Uterus (tissue), 4 donors: ENCODE measurements at places on chromosomes 11 and 22. TPM values are rescaled to one million over a fixed set of nuclear protein-coding genes. Genes with fewer than 3 reads are reported as not detected.
A peak's percentile ranks its signal among the peaks of the same experiment; 100 is the strongest.

Gene CCDC89
- total RNA-seq, result not detected

Gene TRIM48
- total RNA-seq, result not detected

Gene USH1C
- 0.46 TPM for total RNA-seq

Gene SOX6
- 8.5 TPM for total RNA-seq

Gene KCNQ1
- total RNA-seq, result 3.8 TPM

Gene OTOG
- total RNA-seq, result not detected

Gene TIMP3
- total RNA-seq, result 702 TPM

Gene AIFM3
- not detected for total RNA-seq

Gene SLC5A1
- total RNA-seq, result 0.14 TPM

Gene BEST1
- 11.1 TPM for total RNA-seq

Gene MGAT3
- not detected for total RNA-seq

Gene OR5P2
- total RNA-seq, result not detected

Gene SLC22A9
- not detected for total RNA-seq

Gene XKR3
- total RNA-seq, result not detected

Gene INPP5J
- total RNA-seq, result 0.59 TPM

DNA sequence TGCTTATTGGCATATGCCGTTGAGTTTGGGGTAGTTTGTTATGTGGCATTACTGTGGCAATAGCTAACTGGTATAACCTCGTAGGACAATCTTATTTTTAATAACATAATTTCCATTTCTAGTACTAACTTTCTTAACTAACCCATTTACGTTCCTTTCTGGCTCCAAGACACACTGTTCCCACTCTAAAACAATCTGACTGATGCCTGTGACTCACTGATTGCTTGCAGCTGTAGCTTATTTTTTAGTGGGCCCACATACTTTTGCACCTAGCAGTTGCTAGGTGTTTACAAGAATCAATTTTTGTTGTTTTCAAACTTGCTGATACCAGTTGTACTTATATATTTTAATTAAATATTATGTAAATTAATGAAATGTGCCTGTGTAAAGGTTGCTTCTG lies 52.2 kb downstream of the FAT3 start:
- no peak for DNase-seq

GRCh38 chr11:75954039-75954438 lies 139.0 kb downstream of the UVRAG start:
- DNase-seq, result no peak

DNA sequence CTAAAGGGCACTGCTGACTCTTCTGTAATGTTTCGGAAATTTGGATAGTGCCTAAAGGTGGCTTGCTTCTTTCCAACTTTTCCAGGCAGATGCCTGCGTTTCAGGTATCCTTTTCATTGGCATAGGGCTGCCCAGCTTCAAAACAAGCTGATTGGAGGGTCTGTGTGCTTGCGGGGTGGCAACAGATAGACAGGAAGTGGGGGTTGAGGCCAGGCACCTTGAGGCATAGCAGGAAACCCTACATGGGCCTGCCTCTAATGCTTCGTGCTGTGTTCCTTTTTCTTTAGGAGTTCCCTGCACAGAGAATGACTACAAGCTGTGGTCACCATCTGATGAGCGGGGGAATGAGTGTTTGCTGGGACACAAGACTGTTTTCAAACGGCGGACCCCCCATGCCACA lies 92.2 kb upstream of the SORL1-AS1 start:
- no peak for DNase-seq

DNA sequence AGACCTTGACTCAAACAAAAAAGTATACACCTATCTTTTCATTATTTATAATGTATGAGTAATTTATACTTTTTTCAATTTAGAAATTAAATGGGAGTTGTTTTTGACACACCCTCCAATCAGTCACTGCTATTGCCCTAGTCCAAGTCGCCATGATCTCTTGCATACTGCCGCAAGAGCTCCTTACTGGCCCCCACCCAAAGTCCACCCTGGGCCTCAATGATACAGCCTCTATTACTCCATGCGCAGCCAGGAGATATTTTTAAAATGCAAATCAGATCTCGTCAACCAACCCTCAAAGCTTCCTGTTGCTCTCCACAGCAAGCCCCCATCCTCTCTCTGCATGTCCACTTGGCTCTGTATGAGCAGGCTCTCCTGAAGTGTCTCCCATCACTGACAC lies 12.8 kb upstream of the LMO1 start:
- no peak for DNase-seq

GRCh38 chr22:29478326-29479276 lies 1.4 kb upstream of the NEFH start:
- DNase-seq, result no peak

GRCh38 chr11:66882561-66883015 lies 25.7 kb downstream of the LRFN4 start:
- no peak for DNase-seq

- DNase-seq, result no peak
Observed at GRCh38 chr22:17319546-17319945, 49.7 kb upstream of the CECR2 start.

GRCh38 chr11:56843816-56844215 lies 95.3 kb upstream of the OR9G4 start:
- DNase-seq, result no peak

DNA sequence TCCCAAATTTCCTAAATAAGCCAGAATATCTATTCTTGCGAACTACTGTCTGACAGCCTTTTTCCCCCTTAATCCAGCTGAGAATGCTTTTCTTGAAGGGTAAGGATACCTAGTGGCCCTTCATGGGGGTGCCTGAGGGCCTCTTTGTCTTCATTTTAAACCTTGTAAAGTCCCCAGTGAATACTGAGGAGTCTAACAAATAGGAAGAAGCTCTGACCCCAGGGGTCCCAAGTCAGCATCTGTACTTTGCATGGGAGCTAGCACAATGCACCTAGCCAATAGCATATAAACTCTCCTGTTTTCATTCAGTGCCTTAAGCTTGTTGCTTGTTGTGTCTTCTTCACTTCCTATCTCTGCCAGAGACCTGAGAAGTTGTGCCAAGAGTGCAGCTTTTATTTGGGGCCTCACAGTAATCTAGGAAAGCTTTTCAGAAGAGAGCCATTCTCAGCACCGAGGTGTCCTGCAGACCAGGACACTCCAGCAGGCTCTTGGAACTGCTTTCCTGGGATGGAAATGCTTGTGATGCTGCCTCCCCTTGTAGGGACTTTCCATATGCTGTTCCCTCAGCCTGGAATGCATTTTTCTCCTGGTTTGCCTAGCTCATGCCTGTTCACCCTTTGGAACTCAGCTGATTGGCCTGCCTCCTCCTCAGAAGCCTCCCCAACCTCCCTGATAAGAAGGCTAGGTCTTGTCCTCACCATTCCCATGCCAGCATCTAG lies 37.2 kb downstream of the BMAL1 start:
- no peak for DNase-seq

GRCh38 chr11:78961937-78962701 lies 387.5 kb upstream of the NARS2 start:
- DNase-seq, result peak; percentile 28

DNA sequence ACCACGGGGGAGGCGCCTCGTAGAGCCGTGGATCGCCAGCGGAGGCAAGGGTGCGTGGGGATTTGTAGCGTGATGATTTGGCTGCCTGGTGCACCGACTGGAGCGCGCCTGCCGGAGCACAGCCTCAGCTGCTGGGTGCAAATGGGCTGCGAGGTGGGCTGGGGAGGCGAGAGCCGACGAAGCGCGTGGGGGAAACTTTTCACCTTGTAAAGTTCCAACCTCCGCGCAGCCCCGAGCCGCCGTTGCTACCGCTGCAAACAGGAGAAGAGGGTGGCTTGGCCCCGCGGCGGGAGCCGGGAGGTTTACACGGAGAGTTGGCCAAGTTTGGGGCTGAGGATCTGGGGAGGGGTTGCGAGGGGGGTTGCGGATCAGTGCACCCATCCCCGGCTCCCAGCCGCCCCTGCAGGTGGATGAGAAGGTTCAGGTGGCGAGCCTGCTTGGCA lies 528 bp downstream of the FAT3 start:
- DNase-seq, result no peak

DNA sequence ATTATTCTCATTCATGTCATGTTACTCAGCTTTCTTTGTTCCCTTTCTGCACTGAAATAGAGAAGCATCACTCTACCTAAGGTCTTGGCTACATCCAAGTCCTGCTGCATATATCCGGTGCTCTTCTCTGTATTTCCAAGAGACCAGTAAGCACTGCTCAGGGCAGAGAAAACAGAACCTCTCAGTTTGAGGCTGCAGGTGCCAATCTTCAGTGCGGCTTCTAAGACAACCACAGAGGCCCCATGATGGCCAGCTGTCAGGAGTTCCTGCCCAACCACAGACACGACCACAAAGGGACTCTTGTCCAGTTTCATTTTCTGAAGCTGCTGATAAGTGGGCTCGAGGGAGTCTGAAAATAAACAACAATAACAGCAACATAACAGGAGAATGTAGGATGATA lies 378.4 kb upstream of the PITPNB start:
- DNase-seq, result no peak

DNA sequence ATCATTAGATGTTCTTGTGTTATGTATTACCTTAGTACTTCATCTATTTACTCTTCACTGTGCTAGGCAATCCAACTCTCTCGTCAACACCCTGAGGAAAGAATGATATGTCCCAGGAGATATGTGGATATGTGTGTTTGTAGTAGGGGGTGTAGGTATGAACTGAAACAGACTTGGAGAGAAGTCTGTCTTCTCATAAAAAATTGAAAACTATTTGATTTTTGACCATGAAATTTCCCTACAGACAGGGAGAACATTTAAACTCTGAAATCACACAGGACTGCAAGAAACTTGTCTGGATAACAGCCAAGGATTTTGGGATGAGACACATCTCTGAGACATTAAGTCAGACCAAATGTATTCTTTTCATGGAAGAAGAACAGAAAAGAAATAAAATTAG lies 967.0 kb upstream of the FAT3 start:
- no peak for DNase-seq

DNA sequence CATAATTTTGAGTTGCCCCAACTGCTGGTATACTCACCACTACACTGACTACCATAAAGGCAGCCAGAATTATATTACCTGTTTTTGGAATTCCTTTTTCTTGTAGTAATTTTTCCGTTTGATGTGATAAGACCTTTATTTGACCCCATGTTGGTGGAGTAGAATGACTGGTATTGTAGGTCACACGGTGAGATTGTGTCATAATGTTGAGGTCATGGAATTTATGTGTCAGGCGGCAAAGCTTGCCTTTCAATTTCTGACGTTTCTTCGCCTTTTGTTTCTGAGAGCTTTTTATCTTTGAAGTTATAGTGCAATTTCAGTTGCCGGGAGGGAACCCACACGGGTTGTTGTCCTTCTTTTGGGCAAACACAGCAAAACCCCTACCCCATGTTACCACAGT lies 13.0 kb downstream of the OR52K1 start:
- DNase-seq, result no peak

- DNase-seq, result no peak
Observed at GRCh38 chr11:32400196-32400595, 35.1 kb downstream of the WT1 start.

- no peak for DNase-seq
Observed at GRCh38 chr11:83024270-83024854, 47.3 kb downstream of the RAB30 start.

- DNase-seq, result peak; percentile 67
Observed at GRCh38 chr11:46120346-46121300, 631 bp downstream of the PHF21A start.

- no peak for DNase-seq
Observed at GRCh38 chr11:118948000-118948399, 8.1 kb upstream of the UPK2 start.

DNA sequence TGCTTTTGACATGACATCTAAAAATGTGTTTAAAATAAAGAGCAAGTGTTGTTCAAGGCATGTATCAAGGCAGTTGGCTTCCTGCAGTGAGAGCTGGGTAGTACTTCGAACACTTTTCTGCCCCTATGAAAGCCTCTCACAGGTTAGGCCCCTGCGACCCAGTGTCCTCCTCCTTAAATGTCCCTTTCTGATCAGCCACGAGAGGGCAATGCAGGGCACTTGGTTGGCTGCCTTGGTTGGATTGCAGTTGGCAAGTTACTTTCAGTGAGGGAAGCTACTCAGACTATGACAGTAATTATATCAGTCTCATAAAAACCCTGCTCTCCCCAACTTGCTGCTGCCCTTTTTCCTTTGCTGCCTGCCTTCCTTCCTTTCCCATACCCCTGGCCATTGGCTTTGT lies 743.8 kb downstream of the NTM start:
- DNase-seq, result no peak

DNA sequence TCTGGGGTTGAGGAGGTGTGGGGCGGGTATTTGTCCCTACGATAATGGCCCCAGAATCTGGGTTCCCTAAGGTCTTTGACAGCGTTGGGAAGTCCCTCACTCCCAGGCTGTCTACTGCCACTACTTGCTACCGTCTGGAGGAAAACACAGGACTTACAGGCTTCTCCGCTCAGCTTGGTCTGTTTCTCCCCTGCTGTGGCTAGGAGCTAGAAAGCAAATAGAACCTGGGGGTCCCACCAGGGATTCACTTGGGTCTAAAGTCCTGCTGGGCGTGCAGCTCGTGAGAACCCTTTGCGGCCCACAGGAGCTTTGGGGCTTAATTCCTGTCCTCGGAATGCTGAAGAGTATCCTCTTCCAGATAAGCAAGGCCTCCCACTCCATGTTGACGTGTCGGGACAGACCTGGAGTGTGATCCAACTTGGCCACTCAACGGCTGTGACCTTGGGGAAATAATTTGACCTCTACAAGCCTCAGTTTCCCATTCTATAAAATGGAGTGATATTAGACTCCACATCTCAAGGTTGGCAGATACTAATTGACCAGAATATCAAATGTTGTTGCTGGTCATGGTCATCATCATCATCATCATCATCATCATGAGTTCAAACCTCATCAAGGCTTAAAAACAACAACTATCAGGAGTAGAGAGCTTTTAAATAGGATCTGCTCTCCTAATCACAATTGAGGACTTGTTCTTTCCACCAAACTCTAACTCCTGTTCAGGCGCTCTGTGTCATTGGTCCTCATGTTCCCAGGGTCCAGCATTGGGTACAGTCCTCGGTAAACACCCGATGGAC lies 1.7 kb upstream of the MYBPC3 start:
- no peak for DNase-seq

DNA sequence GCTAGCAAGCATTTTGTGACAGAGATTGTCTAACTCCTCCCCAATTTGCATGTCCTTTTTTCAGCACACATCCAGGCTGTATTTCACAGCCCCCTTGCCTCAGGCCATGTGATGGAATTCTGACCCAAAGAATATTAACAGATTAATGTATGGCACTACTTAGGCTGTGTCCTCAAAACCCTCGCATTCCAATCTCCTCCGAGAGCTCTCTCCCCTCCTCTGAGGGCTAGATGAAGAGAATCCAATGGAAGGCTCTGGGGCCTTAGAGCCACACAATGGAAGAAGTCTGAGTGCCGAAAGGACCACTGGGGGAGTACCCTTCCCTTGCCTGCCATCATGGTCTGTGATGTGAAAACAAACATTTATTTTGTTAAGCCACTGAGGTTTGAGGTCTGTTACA lies 13.7 kb upstream of the NNMT start:
- DNase-seq, result no peak

GRCh38 chr22:21568347-21569075 lies 997 bp downstream of the UBE2L3 start:
- no peak for DNase-seq

- DNase-seq, result no peak
Observed at GRCh38 chr22:21898354-21898896, 31.0 kb upstream of the MAPK1 start.

- no peak for DNase-seq
Observed at GRCh38 chr22:20615021-20615420, 107.6 kb downstream of the MED15 start.
